ENCODE measurements at places on chromosomes 6 and 20.

GRCh38 chr6:8844968-8845367, 409.6 kb upstream of the SLC35B3 start:
- DNase-seq = no peak

DNA sequence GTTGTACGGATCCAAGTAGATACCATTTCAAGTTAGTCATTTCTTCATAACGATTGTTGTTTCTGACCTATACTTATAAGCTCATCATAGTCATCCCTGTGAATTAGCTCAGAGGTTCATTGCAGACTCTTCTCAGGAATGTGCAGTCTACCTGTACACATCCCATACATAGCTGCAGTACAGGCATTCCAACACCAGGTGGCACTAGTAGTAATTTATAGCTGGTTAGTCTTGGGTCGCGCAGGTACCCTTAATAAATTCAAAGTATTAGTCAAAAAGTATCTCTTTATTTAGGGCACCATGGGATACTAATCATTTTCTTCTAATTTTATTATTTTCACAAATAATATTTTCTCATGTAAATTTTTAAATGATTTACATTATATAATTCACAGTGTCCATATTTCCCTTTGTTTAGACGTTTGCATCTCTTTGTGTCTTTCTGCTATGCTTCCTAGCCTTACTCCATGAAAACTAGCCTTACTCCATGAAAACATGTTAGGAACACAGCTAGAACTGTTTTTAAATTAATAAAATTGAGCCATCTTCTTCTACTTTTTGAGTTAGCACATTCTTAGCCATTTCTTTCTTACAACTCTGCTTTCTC, 128.6 kb upstream of the FAM83B start:
- DNase-seq = no peak

GRCh38 chr20:25220810-25221591, 25.5 kb downstream of the ENTPD6 start:
- DNase-seq = no peak

GRCh38 chr6:126945150-126945685, 173.3 kb upstream of the RSPO3 start:
- no peak for DNase-seq

DNA sequence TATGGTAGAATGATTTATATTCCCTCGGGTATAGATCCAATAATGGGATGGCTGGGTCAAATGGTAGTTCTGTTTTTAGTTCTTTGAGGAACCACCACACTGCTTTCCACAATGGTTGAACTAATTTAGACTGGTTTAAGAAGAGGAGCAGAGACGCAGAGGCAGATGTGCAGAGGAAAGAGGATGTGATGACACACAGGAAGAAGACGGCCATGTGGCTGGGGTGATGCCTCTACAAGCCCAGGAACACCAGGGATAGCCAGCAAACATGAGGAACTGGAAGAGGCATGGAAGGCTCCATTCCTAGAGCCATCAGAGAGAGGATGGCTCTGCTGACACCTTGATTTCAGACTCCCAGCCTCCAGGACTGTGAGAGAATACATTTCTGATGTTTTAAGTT, 218.3 kb upstream of the DTNBP1 start:
- DNase-seq = no peak

- peak; percentile 74 for DNase-seq
These were observed 27.0 kb downstream of the TRIM27 start for GRCh38 chr6:28896505-28897368.

GRCh38 chr6:17458966-17459365, 65.6 kb downstream of the CAP2 start:
- DNase-seq = no peak

DNA sequence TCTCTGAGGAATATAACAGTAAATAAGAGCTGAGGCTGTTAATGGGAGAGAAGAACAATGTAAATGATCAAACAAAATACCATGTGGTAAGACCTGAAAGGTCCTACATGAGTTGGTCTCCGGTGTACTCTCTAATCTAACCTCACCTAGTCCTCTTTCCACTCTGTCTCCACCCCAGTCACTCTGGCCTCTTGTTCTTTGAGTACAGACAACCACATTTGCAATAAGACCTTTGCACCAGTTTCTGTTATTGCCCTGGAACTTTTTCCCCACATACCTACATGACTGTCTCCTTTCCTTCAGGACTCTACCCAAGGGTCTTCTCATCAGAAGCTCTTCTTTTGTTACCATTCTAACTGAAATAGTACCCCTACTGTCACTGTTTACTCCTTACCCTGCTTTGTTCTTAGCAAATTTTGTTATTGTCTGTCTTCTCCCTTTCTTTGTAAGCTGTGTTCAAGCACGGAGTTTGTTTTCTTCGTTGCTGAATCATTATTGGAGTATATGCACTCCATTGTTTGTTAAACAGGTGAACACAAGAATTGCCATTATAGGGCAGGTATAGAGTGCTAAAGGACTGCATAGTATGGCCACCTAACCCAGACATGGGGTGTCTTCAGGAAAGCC, 37.3 kb downstream of the MAPK14 start:
- DNase-seq = no peak

- DNase-seq = no peak
These were observed 14.9 kb downstream of the FYN start for GRCh38 chr6:111858347-111858746.

GRCh38 chr6:37021356-37022129, 16.1 kb downstream of the FGD2 start:
- no peak for DNase-seq

DNA sequence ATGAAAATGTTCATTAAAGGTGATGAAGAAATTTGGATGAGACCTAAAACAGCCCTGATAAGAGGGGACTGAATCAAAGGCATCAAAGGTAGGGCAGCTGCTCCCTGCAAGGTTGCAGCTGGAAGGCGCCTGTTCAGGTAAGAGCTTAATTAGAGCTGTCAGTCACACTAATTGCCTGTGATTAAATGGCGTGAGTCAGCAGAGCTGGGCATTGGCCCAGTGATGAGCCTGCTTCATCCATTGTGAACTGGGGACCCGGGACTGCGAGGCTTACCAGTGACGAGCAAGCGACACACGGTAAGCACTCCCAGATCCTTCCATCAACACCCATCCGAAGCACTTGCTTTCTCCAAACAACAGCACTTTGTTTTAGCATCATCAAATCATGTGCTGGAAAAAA, 621.5 kb upstream of the CDH4 start:
- DNase-seq = no peak

DNA sequence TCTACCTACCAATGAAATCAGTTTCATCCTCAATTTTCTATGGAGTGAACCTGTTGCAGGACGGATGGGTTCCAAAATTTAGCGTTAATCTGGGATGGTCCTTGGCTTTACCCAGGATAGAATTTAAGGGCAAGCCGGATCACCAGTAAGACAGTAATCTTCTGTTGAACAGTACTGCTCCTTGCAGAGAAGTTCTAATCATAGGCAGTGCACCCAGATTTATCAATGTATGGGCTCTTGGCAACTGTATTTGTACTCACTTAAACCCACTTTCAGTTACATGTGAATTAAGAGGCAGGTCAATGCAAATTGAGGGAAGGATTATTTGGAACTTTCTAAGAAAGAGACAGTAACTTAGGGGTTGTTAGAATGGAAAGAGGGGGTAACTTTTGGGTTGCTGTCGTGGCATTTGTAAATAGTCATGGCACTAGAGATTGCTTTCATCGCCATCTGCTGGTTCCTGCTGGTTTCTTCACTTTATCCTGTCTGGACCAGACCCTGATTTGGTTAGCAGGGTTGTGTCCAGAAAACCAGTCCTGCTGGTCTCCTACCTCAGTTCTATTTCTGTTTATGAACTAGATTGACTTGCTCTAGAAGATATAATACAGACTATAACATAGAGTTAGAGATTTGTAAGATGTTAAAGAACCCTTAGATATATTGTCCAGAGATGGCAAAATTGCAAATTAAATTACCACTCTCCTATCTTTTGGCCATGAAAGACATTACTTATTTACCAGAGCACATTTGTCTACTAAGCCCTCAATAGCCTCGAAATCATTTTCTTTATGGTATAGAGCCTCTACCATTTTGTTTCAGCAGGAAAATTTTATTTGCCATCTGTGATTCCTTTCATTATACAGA, 646.3 kb downstream of the UTRN start:
- DNase-seq = no peak

- no peak for DNase-seq
These were observed 244.8 kb upstream of the TENT5A start for GRCh38 chr6:81997090-81997926.

- DNase-seq = no peak
These were observed 26.3 kb upstream of the NNAT start for GRCh38 chr20:37494796-37495195.

DNA sequence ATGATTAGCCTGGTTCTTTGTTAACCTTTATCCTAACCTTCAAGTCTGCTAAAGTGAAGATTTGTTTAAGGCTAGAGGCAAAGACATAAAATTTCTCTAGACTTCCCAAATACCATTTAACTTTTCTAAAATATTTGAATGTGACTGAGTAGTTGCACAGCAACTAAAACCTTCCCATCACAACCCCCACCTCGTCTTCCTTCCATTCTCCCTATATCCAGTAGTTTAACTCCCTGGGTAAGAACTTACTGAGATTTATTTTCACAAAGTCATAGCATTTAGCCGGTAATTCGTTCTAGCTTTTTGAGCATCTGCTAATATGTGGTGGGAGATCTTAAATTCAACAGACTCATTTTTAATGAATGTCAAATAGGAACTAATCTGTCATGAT, 87.9 kb upstream of the AKIRIN2 start:
- no peak for DNase-seq

DNA sequence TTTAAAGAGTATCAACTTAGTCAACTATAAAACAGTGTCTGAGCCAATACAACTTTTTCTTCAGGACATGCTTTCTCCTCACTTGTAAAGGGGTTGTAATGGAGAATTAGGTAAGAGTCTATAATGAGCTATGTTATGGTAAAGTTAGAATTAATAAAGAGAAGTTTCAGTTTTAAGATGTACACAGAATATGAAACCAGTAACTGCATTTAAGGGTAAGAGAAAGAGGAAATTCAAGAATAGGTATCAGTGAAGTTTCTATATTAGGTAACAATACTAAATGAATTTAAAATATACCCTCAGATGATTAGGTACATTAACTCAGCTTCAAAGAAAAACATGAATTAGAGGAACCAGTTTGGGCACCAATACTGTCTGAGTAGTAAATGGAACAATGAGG, 1444.3 kb upstream of the ADGRB3 start:
- no peak for DNase-seq

GRCh38 chr6:16700202-16700915, 60.9 kb downstream of the ATXN1 start:
- DNase-seq = no peak

GRCh38 chr6:26205161-26205624, 118.0 kb downstream of the HFE start:
- DNase-seq = peak; percentile 57

DNA sequence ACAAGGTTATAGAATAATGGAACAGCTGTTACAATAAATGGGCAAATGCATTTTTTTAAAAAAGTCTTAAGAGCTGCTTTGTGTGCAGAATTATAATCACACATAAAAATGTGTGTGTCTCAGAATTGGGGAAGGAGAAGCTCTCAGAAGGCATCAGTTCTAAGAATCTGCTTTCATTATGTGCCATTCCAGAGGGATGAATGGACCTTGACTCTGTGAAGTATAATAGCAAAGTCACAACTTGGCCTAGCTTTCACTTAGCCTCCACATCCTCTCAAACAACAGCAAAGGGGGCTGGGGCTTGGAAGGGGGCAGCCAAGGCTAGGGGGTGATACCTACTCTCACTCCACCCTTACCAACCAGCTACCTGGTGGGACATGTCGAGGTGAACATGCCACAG, 265.0 kb downstream of the CDC5L start:
- no peak for DNase-seq

DNA sequence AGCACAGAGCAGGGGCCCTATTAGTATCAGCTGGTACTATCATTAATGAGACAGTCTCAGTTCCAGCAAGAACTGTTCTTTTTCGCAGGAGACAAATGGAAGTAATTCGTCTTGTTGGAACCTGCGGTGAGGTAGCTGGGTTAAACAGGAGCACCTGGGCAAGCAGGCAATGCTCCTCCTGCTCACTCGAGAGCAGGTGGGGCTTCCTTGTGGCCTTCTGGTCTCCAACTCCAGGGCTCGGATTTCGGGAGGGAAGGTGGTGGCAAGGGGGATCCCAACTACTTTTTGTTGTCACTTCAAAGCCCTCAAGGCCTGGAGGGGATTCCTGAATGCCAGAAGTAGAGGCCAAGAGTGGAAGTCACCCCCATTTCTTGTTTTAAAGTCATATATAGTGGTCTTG, 1.3 kb upstream of the SPEF1 start:
- no peak for DNase-seq

- DNase-seq = no peak
These were observed 10.5 kb downstream of the PTGIS start for GRCh38 chr20:49557449-49557848.

DNA sequence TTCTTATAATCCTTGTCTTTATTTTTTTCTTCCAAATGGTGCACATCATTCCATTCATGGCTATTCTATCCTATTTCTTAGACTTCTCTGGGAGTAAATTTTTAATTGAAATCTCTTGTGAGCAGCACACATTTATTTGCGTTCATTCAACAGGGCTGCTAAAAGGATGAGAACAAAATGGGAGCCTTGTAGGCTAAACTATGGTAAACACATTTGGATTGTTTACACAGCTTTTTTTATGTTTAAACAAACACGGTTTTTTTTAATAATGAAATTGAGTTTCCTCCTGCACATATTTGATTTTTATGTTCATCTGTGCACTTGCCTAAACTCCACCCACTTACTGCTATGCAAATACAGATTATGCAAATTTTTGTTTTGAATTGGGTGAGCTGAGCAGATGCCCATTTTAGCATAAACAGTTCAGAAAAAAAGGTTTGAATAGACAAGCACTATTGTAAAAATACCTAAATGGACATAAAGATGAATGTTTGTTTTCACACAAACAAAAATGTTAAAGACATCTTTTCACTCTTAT, 92.0 kb downstream of the OLIG3 start:
- no peak for DNase-seq

GRCh38 chr20:16128538-16129106, 444.6 kb downstream of the KIF16B start:
- no peak for DNase-seq

DNA sequence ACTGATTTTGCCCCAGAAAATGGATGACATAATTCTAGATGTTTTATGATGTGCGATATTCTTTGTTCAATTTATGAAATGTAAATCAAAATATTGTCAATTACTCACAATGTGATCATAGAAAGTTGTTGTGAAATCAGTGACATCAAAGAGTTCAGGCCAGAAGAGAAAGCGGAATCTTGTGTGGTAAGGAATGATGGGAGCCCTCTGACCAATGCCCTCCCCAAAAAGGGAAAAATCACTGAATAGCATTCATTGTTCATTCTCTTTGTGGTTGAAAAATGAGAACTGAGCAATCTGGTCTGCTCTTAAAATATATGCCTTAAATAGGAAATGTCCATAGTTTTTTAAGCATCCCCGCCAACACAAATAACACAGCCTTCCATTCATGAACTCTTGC, 247.1 kb upstream of the GRIK2 start:
- no peak for DNase-seq

DNA sequence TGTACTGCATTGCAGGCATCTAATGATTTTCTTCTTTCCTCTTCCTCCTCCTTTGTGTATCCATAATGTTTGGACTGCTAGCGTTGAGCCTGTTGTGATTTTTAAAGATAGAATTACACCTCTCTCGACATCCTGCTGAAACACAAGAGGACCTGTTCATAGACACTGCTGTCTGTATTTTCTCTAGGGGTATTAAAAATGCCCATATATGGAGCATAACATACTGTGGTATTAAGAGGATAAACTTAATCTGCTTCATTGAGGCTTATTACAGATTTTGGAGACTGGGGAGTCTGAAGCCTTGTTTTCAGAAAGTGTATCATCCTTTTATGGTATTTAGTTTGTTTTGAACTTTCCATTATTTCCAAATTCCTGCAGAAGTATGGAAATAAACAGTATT, 414.3 kb downstream of the CDKAL1 start:
- DNase-seq = no peak

Data from psoas muscle (tissue), 8 donors.